ENCODE measurements at places on chromosomes 11 and 22.
A peak's percentile ranks its signal among the peaks of the same experiment; 100 is the strongest.

- no peak for DNase-seq
These were observed 23.7 kb upstream of the MS4A6A start for GRCh38 chr11:60206616-60207015.

DNA sequence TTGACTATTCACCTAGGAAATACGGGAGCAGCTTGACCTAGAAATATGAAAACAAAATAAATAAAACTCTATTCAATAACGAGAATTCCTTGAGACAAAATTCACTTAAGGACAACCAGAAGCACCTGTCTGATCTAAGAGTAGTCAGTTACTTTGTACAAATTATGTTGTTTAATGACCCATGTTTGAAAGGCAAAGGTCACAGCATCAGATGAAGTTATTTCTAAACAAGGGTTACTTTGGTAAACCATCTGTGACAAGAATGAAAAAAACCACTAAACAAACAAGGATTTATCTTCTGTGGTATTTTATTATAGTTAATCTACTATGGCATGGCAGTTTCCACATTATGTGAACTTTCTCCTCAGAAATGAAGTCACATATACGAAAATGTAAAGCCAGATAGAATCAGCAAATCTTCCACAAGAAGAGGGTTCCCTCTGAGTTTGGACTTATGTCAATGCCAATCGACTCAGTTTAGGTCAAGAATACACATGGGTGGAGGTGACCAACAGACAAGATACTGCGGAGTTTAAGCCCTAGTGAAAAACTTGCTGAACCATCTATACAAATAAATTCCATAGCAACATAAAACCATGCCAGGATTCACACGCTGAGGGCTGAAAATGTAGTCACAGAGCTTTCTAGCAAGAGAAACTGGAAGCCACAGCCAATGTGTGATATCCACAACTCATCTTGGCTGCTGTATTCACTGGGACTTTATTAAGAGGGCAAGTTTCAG lies 53.4 kb downstream of the NCAPD3 start:
- no peak for DNase-seq

GRCh38 chr22:30405731-30406130 lies 8.9 kb downstream of the SEC14L2 start:
- no peak for DNase-seq

- no peak for DNase-seq
These were observed 67.5 kb downstream of the NFAM1 start for GRCh38 chr22:42364604-42365110.

DNA sequence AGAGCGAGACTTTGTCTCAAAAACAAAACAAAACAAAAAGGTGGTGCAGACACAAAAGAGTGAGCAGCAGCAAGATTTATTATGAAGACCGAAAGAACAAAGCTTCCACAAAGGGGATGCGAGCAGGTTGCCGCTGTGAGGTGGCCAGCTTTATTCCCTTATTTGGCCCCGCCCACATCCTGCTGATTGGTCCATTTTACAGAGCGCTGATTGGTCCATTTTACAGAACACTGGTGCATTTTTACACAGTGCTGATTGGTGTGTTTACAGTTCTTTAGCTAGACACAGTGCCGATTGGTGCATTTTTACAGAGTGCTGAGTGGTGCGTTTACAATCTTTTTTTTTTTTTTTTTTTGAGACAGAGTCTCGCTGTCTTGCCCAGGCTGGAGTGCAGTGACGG lies 77.4 kb downstream of the CECR2 start:
- DNase-seq: no peak

DNA sequence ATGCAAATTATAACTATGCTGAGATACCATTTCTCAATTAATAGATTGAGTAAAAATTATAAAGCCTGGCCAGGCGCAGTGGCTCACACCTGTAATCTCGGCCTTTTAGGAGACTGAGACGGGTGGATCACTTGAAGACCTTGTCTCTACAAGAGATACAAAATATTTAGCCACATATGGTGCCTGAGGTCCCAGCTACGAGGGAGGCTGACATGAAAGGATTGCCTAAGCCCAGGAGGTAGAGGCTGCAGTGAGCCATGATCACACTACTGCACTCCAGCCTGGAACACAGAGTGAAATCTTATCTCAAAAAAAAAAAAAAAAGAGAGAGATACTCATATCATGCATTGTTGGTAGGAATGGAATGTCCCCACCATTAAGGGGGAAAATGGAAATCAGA lies 142.4 kb downstream of the RCN1 start:
- DNase-seq: no peak

DNA sequence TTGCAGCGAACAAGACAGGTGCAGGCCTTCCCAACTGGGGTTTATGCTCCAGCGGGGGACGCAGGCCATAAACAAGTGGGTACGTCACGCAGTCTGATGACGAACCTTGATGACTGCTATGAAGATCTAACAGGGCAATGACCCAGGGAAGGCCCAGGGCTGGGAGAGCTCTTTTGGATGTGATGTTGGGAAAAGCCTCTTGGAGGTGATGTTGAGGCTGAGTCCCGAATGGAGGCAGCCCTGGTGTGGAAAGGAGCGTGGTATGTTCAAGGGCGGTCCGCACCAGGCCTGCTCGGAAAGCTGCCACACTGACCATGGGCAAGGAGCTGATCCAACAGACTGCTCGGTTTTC lies 5.8 kb downstream of the FADS2 start:
- DNase-seq: no peak

DNA sequence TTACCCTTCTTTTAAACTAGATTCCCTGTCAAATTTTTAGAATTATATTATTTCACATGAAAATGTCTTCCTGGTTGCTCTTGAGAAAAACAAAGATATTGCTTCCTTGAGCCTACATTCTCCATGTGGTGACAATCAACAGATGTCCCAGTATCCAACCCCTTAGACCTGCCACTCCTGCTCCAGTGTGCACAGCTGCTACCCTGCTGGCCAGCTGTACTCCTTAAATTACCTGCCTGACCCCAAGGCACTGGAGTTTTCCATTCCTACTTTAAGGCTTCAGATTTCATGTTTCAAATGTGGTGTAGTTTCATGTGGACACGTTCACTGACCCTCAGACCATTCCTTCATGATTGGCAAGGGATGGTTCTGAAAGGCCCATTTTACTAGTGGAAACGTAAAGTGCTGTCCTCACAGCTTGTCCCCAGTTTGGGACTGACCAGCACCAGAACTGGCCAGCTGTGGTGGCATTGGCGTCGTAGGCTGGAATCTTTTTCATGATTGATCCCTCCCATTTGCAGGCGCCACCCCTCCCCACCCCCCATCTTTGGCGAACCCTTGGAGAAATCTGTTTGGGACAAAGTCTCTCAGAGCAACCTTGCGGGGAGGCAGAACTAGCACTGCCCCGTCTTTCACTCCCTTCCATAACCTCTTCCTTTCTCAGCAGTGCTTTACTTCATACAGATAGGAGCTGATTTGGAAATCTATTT lies 123.5 kb downstream of the DBX1 start:
- no peak for DNase-seq

- no peak for DNase-seq
These were observed 996.5 kb downstream of the OPCML start for GRCh38 chr11:132535830-132536229.

DNA sequence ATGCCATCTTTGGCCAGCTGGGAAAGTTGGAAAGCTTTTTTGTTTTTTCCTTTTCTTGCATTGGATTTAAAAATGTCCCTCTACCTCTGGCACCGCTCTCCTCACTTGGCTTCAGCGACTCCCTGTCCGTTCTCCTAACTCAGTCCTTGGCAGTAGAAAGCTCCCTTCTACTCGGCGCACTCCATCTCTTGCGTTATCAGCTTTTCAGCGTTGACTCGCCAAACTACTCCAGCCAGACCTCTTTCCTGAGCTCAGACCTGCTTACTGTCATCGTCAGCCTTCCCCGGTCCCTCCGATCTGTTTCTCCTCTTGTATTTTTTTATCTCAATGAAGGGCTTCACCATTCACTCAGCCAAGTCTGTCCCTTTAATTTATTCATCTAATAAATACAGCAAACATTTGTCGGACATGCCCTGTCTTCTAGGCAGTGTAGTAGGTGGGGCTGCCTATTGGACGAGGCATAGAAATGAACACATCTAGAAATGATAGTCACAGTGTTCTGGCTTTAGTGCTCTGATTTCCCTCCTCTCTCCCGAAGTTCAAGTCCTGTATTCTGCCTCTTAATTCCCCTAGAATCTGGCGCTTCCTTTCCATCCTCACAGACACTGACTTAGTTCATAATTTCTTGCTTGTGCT lies 839 bp downstream of the CEP164 start:
- no peak for DNase-seq

GRCh38 chr22:46900549-46900948 lies 138.1 kb downstream of the TBC1D22A start:
- no peak for DNase-seq

- no peak for DNase-seq
These were observed 2.0 kb upstream of the LAYN start for GRCh38 chr11:111538407-111539114.

- DNase-seq: no peak
These were observed 701 bp downstream of the DIXDC1 start for GRCh38 chr11:111937844-111938243.

- peak; percentile 87 for DNase-seq
These were observed 26.4 kb downstream of the KCTD17 start for GRCh38 chr22:37077802-37078448.

DNA sequence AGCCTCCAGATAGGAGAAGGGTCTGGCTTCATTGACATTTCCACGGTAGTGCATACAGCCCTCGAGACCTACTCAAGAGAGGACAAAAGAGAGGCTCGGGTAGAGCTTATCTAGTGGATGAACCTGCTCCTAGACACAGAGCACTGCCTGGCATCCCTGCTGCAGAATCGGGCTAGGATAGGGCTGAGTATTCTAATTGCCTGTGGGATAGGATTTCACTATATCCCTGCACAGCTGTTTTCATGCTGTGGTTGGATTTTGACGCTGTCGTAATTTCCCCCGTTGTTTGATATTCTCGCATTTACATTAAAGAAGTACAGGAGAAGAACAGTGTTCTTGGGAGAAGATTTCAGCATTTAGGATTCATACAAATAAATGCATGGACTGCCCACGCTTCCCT lies 107.8 kb downstream of the KIRREL3 start:
- no peak for DNase-seq

- DNase-seq: no peak
These were observed 321 bp downstream of the RHBDD3 start for GRCh38 chr22:29267462-29267857.

GRCh38 chr11:72091292-72091691 lies 10.6 kb downstream of the LRRC51 start:
- DNase-seq: no peak

GRCh38 chr11:122215244-122215992 lies 99.4 kb upstream of the BLID start:
- no peak for DNase-seq

DNA sequence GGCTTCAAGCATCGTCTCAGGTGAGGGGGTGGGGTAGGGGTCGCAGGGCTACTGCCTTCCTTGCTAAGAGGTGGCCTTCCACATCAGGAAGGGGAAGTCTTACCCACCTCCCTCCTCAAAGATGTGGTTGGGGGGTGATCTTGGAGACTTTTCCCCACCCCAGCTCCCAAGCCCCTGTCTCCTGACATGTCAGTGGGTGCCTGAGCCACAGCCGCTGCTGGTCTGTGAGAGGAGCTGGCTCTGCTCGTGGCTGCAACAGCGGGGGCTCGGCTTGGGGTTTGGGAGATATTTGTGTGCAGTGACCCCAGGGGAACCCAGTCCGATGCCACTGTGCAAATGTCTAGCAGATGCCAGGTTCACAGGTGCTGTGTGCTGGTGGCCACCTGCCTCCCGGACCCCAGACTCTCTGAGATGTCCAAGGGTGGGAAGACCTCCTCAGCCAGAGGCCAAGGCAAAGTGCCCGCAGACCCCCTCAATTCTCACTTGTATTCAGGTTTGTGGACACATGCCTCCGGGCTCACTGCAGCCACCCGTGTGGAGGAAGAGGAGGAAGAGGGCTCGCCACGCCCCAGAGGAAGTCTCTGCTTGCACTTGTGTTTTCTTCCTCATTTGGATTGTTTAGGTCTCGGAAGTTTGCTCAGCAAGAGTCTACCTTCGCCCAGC lies 1.9 kb downstream of the KCNQ1 start:
- DNase-seq: no peak

- DNase-seq: no peak
These were observed 7.7 kb downstream of the TMPRSS13 start for GRCh38 chr11:117921456-117921855.

GRCh38 chr11:44572436-44572835 lies 7.0 kb downstream of the CD82 start:
- no peak for DNase-seq

GRCh38 chr22:19845054-19845722 lies 9.5 kb downstream of the GNB1L start:
- DNase-seq: no peak

- no peak for DNase-seq
These were observed 412 bp upstream of the RPS3 start for GRCh38 chr11:75398906-75399305.

DNA sequence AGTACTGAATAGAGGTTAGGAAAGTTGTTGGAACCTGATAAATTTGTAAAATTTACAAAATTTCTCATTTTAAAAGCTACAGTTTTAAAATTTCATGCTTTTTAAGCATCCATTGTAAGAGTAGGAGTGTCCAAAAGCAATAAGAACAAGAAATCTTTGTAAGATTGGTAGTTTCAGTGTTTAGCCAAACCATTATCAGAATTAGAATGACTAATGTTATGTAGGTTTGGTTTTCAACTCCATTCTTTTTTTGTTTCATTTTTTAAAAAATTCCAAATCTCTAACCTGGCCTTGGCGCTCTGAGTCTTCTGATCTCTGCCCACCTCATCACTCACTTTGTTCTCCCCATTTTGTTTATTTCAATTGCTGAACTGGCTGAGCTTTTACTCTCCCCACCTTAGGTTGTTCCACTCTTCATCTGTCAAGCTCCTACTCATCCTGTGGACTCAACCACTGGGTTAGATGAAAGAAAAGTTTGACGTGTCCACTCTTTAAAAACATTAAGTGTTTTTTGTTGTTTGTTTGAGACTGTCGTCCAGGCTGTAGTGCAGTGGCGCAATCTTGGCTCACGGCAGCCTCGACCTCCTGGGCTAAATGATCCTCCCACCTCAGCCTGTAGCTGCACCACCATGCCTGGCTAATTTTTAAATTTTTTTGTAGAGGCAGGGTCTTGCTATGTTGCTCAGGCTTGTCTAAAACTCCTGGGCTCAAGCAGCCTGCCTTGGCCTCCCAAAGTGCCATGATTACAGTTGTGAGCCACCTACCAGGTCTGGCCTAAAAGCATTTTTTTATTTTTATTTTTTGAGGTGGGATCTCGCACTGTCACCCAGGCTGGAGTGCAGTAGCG lies 14.0 kb downstream of the EP300 start:
- no peak for DNase-seq

GRCh38 chr11:86957976-86958646 lies 2.9 kb upstream of the FZD4 start:
- no peak for DNase-seq

DNA sequence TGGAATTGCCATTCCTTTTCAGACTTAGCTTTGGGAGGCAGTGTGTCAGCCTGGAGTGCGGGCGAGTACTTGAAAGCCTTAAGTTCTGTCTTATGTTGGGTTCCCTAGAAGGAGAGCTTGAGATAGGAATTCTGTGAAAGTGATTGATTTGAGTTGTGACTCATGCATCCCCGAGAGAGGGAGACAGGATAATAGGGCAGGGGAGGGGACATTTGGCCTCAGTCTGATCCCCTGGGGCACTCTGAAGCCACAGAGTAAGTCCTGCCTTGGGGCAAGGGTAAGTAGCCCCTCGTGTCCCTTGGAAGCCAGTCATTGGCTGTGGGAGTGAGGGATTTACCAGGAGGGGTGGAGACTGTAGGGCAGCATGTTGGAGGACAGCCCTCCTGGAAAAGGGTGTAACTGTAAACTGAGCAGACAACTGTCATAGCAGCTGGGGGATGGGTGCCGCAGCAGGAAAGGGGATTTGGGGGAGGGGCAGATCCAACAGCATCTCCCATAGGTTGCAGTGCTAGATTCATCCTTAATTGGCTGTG lies 44.0 kb downstream of the KIAA1671 start:
- DNase-seq: no peak

- DNase-seq: no peak
These were observed 72.7 kb downstream of the KCNQ1 start for GRCh38 chr11:2517386-2518064.
